ENCODE measurements at places on chromosomes 7 and 10.
A peak's percentile ranks its signal among the peaks of the same experiment; 100 is the strongest.

DNA sequence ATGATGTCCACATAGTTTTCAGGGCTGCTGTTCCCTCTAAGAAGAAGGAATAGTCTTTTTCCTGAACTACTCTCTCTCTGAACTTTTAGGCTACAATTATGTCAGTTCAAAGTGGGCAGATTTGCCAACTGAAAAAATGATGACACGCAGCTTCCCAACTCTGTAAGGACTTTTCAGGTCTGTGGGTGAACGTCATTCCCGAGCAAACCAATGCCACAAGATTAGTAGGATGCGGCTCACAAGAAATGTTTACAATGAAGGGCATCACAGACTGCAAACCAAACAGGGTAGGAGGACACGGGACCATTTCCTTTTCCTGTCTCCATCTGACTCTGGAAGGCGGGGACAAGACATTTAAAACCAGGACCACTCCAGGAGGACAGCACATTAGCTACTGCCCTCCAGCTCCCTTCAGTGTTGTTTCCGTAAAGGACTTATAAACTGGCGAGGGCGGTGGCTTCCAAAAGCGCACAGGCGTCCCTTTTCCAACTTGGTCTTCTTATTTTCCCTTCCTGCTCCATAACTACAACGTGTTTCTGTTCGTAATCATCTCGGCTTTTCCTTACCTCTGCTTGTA, 539 bp upstream of the MKLN1 start:
- peak; percentile 53 for DNase-seq

DNA sequence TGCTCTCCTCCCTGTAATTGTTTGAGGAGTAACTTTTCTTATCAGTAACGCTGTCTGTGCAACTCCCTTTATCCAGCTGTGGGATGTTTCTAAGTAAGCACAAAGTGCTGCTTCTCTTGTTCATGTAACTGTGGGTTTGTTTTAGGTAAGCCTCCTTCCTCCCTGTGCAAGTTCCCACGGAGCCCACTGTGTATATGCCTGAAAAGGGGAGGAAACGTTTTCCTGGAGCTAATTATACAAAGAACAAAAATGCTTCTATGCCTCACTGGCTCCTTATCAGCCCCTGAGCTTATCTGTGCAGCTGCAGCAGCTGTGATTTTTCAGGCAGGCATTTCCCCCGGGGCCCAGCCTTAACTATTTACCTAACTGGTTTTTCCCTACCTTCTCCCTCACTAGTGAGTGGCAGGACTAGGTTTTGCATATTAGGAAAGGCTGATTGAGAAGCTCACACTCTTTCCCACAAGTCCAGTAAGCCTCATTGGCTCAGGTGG, 593.4 kb upstream of the GHITM start:
- no peak for DNase-seq

DNA sequence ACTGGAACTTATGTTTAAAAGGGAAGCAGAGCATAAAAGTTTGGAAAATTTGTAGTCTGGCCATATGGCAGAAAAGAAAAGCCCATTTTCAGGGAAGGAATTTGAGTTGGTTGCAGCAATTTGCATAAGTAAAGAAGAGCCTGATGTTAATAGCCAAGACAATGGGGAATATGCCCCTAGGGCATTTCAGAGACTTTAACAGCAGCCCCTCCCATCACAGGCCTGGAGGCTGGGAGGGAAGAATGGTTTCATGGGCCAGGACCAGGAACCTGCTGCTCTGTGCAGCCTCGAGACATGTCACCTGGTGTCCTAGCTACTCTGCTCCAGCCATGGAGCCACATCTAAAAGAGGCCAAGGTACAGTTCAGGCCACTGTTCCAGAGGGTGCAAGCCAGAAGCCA, 35.3 kb downstream of the HTR7 start:
- DNase-seq, result no peak

DNA sequence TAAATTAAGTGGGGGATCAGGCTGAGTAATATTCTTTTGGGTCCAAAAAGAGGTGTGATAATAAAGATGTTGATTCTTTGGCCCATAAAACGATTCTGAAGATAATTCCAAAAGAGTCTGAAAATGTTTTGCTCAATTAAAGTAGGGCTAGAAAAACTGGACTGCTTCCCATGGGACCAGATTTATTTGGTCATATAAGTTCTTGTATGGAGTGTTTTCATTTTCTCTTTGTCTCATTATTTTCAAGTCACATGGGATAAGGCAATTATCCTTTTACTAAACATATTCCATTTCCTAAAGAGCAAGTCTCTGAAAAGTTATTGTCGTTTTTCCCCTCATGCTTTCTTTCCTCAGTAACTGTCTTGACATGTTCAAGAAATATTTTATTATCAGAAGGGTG, 41.5 kb downstream of the CDK6 start:
- no peak for DNase-seq
